Stimulated activated CD8-positive, alpha-beta memory T cell treated with anti-CD3 and anti-CD28 coated beads, Interleukin-12 subunit alpha, Interleukin-12 subunit beta, amount 100 ng/mL, for 4 hours (primary cell): ENCODE measurements at places on chromosomes 7 and 10.
A peak's percentile ranks its signal among the peaks of the same experiment; 100 is the strongest.

GRCh38 chr7:141975806-141976523 lies 2.4 kb upstream of the TAS2R38 start:
- DNase-seq: peak; percentile 46

DNA sequence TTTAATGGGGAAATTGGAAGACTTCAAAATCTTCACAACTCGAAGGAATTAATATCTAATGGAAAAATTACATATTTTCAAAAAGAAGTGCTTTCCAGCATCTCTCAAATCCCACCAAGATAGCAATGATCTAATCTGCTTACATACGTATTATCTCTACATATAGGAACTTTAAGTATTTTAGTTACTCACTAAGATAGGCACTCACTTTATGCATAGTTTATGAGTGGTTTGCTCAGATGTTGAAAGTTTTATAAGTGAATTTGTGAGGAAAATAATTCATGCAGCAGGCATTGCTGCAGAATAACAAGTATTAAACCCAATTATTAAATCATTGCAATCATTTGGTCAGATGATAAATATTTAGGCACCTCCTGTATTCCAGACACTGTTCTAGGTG lies 2.3 kb upstream of the CYTH3 start:
- no peak for DNase-seq

- DNase-seq: no peak
Observed at GRCh38 chr7:113083132-113083815, 3.4 kb downstream of the GPR85 start.

DNA sequence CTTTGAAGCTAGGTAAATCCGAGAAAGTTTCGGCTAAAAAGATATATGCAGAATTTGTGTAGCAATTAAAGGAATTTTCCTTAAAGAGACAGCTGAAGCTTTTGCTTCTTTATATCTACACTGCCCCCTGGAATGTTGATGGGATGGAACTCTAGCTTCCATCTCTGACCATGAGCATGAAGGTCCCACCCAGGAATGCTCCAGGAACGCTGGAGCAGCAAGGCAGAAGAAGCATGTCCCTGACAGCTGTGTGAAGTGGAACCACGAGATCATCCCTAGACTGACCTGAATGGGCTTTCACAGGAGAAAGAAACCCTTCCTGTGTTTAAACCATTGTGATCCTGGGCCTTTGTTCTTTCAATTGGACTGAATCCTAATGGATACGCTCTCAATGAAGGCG lies 99.7 kb upstream of the NOBOX start:
- DNase-seq: no peak

- DNase-seq: no peak
Observed at GRCh38 chr10:97407211-97407951, 6.2 kb upstream of the RRP12 start.

- no peak for DNase-seq
Observed at GRCh38 chr7:4281231-4281993, 400.7 kb upstream of the FOXK1 start.

DNA sequence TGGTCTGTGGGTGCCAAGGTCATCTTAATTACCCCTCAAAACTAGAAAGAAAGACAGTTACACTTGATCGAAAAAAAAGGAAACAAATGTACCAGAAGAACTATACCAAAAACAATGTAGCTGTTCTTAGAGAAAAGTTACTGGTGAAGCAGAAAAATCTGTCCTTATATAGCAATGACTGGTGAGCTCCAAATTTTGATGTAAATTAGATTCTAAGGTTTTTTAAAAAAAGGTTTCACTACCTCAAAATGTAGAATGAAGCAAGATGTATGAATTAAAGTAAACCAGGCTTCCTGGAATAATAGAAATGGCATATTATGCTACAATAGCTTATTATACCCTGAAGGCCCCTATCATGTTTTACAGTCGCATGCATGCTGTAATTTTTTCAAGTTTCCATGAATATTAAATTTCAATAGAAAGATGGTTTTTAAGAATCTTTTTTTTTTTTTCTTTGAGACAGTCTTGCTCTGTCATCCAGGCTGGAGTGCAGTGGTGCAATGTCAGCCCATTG lies 28.4 kb upstream of the FKBP9 start:
- no peak for DNase-seq

GRCh38 chr7:151298765-151299164 lies 42.8 kb upstream of the NUB1 start:
- DNase-seq: no peak

- no peak for DNase-seq
Observed at GRCh38 chr10:95196046-95196445, 2.0 kb downstream of the ACSM6 start.

DNA sequence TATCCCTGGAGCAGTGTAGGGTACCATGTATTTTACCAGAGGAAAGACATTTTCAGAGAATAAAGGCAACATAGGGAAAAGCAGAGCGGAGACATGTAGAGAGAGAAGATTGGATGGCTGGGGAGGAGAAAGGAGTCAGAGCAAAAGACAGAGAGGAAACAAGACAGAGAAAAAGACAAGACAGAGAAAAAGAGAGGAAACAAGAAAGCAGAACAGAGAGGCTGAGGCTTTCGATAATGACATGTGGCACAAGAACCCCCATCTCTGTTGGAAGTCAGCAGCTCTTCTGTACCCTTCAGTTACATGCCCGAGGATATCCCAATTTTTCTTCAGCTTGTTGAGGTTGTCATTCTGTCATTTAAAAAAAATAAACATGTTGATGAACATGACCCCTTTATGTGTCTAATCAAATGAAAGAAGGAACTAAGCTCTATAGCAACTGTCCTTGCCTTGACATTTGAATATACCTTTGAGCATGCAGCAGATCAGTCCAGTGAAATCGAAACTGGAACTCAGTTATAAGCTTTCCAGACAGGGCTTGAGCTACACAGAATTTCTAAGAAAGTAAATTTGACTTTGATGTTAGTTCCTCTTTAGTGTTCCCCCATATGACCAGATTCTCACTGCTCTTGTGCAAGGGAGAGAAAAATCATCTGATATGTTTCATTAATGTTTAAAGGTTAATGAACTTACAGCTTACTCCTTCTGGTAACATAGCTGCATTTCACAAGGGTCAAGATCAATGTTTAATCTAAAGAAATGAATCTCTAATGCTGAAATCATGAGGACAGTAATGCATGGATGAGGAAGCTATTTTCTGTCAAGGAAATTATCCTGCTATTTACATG lies 75.1 kb upstream of the SP4 start:
- no peak for DNase-seq

DNA sequence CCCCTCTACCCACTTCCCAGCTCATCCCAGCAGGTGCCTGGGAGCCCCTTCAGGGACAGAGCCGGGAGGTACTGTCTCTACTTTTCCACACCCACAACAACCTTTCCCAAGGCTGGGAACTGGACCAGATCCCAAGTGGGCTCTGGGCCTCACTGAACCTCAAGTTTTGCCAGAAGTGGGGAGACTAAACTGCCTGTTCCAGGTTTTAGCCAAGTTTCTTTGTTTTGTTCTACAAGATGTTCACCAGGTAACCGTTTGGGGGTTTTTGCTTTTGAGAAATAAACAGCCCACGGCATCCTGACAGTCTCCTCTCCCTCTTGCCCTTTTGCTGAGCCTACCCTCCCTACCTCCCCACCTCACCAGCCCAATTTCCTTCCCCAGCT lies 10.6 kb upstream of the EMX2 start:
- no peak for DNase-seq

- DNase-seq: peak; percentile 65
Observed at GRCh38 chr10:128210215-128211063, 84.2 kb upstream of the MKI67 start.

- no peak for DNase-seq
Observed at GRCh38 chr7:31368620-31369019, 28.1 kb upstream of the NEUROD6 start.

- DNase-seq: no peak
Observed at GRCh38 chr10:90451283-90451682, 406.6 kb downstream of the HTR7 start.

DNA sequence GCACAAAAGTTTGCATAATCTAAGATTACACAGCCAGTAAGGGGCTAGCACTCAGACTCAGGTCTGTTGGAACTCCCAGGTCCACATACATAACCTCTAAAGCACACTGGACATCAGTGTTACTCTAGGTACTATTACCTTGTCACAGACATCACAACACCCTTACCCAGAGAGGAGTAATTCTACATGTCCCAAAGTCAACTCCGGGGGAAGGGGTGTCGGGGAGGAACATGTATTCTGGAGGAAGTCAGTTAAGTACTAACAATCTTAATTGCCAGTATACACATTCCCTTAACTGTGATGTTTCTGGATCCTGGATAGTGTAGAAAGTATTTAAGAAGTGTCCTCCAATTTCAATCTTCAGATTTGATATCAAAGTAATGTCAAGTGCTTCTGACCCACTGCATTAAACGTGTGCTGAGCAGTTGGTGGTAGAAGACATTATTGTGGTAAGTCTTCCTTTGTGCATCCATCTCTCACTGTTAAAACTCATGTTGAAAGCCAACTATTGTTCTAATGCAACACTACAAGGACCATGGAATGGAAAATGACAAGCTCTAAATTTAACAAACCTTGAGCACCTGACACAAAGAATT lies 155.4 kb downstream of the CRPPA start:
- DNase-seq: no peak

GRCh38 chr7:31648288-31648687 lies 38.7 kb upstream of the PPP1R17 start:
- DNase-seq: no peak

DNA sequence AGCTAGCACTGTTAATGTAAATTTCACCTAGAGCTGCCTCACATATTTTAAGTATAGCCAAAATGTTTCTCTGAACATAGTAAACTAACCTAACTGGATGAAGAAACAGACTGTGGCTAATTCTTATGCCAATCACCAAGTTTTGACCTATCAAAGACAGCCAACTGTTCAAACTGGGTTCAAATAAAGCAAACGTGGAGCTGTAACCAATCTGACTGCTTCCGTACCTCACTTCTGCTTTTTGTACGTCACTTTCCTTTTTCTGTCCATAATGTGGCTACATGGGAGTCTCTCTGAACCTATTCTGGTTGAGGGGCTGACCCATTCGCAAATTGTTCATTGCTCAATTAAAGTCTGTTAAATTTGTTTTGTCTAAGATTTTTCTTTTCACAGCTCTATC lies 66.3 kb upstream of the ETV1 start:
- no peak for DNase-seq

- no peak for DNase-seq
Observed at GRCh38 chr10:67883710-67884312, 645 bp upstream of the SIRT1 start.

DNA sequence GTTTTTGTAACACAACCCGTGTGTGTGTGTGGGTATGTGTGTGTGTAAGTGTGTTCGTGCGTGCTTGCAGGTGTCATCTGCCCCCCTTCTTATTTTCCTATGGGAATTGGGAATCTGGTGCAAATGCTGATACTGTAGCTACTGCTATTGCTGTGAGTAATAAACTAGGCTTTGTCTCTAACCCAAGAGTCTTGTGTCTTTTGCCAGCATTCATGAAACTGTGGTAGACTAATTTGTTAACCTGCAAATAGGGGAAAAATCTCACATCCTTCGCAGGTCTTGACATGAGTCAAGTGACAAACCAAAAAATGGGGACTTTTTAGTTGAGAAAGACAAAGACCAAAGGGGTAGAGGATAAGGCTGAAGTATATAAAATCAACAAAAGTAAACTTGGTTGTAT lies 57.9 kb upstream of the FAM133B start:
- no peak for DNase-seq

GRCh38 chr7:159102681-159103381 lies 41.8 kb downstream of the VIPR2 start:
- DNase-seq: no peak

DNA sequence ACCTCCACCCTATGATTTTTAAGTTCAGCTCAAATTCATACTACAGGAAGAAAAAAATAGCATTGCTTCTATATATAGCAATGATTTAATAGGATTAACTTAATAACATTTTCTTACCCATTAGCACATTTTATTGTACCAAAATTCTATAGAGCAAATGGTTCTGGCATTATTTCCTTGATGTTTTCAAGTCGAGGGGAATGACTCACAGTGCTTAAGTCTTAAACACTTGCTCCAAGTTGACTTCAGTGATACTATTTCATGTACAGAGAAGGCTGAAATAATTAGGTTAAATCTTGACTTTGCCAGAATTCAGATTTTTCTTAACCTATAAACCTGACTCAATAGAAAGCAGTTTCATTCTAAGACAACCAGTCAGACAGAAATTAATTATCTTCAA lies 1133.8 kb downstream of the SORCS3 start:
- no peak for DNase-seq

- DNase-seq: no peak
Observed at GRCh38 chr7:2053395-2053794, 179.3 kb downstream of the MAD1L1 start.

- no peak for DNase-seq
Observed at GRCh38 chr7:108051454-108051853, 48.5 kb upstream of the LAMB1 start.

- DNase-seq: peak; percentile 9
Observed at GRCh38 chr7:37031571-37032257, 307.4 kb upstream of the AOAH start.

DNA sequence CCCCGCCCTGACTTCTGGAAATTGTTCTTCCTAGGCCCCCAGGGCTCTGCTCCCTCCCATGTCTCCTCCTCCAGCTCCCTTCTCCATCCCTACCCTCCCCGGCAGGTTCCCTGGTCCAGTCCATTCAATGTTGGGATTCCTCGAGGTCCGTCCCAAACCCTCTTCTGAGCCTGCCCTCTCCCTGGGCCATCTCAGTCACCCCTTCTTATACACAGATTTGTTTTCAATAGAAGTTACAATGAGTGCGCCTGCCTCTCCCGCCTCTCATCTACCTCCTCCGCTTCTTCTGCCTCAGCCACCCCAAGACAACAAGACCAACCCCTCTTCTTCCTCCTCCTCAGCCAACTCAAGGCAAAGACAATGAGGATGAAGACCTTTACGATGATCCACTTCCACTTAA lies 67.9 kb downstream of the OAT start:
- DNase-seq: no peak

DNA sequence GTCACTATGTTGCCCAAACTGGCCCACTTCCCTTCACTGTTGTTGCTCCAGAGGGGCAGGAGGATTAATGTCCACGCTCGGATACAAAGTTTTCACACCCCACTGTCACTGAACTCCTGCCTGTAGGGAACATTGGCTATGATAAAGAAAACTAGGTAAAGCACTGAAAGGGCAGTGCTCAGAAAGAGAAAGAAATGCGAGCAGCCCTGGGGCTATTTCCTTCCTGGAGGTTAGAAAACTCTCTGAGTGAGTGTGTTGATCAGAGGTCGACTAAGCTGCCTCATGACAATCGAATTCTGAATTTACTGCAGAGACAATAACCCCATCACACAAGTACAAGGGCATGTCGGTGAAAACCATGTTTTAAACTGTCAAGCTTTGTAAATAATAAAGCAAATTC lies 227.2 kb upstream of the PITRM1 start:
- no peak for DNase-seq

- DNase-seq: no peak
Observed at GRCh38 chr7:33411020-33411419, 281.7 kb downstream of the BBS9 start.

DNA sequence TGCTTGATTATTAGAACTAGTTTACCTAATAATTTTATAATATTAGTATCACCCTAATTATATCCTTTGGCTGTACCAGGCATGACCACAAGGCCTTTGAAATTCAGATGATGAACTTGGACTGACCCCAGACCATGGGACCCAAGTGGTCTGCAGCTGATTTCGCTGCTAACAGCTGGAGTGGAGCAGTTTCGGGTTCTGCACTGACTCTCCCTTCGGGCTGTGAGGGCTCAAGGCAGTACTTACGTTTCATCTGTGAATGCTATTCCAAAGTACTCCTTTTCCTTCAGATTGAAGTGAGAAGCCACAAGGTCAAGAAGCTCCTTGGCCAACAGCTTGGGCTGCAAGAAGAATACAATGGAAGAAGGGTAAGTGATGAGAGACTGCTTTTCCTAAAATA lies 223.8 kb downstream of the PRPF18 start:
- no peak for DNase-seq
